ENCODE measurements at places on chromosomes 1 and 21.

GRCh38 chr1:15139654-15140350 lies 13.7 kb upstream of the TMEM51 start:
- no peak for DNase-seq

- no peak for DNase-seq
These were observed 26.1 kb upstream of the PSMG1 start for GRCh38 chr21:39209334-39209688.

GRCh38 chr1:205237526-205238484 lies 10.1 kb downstream of the TMCC2 start:
- DNase-seq, result no peak

DNA sequence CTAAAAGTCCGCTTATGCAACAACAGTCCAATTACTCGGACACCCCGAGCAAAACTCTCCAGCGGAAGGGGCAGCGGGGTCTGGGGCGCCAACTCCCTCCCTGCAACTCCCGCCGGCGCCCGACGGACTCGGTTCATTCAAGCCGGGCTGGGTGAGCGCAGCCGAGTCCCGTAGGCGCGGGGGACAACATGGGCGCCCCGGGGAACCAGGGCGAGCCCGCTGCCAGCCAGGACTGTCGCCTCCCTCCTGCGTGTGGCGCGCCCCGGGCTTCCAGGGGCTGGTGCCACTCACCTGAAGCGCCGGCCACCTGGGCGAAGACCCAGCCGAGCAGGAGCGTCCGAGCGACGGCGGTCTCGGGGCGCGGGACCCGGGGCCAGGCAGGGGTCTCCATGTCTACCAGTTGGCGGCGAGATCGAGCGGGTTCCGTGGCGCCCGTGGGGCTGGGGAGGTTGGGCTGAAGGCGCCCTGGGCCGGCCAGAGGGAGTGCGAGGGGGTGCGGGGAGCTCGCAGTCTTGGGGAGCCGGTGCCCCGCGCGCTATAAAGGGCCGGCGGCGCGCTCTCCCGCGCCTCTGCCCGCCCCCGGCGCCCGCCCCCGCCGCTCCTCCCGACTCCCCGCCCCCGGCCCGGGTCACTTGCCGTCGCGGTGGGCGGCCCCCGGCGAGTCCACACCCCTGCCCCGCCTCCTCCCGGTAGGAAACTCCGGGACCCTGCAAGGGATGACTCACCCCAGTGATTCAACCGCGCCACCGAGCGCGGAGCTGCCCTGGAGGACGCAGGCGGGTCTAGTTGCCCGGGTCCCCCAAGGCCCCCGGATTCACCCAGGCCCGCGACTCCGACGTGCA lies at the start of gene F3:
Gene F3 (minus strand): TSS at position 514 of the 842 bp plus-strand sequence. CDS start 123 bp downstream, at position 391.
- DNase-seq, result peak; percentile 3

- no peak for DNase-seq
These were observed 35.7 kb downstream of the TTC39A start for GRCh38 chr1:51294566-51295184.

- DNase-seq, result no peak
These were observed 14.5 kb downstream of the AXDND1 start for GRCh38 chr1:179380299-179380698.

DNA sequence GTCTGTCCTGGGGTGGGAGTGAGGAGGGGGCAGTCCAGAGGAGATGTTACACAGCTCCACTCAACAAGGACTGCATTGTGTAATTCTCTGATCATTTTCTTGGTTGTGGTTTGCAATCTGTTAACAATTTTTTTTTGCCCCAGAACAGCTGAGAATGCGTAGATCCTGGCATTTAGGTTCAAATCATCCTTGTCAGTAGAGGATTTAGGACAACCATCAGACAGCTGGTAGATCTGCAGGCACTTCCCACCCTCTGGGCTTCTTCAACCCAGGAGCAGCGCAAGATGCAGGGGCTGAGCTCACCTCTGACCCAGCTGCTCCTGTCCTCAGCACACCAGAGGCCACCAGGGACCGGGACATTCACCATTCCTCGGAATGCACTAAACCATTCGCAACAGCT lies 13.5 kb downstream of the BCAR3 start:
- no peak for DNase-seq

DNA sequence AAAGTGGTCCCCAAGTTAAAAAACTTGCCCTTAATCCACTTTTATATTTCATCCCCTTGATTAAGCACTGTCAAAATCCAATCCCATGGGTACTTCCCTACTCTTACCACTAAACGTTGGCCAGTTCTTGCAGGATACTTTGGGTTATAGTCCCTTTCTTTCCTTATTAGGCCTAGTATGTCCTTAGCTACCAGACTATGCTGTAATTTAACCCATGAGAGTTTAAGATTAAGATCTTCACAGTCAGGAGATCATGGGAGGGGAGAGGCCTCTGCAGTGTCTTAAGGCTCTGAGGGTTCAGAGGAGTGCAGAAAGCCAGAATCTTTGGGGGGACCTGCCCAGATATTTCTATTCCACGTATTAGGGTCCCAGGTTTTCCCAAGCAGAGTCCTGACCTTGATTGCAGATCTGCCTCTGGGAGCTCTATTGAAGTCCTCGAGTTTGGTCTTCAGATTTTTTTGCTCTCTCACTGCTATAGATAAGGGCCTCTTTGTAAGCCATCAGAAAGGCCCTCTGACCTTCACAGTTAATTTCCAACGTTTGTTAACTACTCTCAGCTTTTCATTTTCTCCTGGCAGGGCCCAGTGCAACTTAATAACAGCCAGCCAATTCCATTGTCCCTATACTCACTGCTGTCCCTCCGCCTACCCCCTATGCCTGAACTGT lies 9.0 kb upstream of the CGN start:
- DNase-seq, result no peak

DNA sequence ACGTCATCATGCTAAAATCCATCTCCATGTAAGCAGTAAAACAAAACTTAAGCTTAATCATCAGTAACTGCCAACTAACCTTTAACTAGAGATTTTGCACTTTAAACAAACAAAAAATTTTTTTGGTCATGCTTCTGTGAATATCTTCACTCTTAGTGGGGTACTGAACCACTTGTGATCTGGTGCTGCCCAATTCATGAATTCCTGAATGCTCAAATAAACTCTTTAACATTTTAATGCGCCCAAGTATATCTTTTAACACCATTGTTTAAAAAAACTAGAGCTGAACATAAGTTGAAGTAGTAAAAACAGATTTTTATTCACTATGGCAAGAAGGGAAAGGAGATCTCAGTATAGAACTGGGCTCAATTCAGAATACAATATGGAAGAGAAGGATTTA lies 196.9 kb upstream of the USP24 start:
- no peak for DNase-seq

GRCh38 chr1:153583976-153584375 lies 18.3 kb upstream of the S100A2 start:
- no peak for DNase-seq

DNA sequence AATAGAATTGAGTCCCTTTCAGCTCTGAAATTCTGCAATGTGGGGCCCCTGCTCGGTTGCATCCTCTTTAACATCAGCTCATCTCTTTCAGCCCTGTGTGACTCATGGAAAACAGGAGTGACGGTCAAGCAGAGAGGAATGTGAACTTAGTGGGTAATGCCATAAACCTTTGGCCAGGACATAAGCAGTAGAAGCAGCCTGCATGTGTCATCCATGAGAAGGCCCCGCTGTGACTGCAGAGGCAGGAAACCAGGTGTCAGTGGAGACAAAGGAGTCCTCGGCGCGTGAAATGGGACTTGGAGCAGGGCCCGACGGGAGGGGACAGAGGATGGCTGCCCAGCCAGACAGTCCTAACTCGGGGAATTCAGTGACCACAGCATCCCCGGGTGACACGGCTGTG lies 21.1 kb upstream of the EPHB2 start:
- DNase-seq, result no peak

DNA sequence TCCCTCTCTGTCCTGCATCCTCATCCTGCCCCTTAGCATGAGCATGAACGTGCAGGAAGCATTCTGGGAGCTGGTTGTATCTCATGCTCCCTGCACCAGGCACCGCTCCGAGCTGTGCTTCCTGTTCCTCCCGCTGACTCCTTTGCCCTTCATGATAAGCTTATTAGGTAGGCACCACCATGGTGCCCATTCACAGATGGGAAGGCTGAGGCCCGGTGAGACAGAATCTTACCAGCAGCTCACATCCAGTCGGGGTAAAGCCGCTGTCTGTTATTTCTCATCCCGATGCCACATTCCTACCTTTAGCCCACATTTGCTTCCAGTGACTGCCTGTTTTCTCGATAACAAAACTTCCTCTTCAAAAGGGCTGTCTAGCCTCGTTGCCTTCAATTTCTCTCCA lies 7.3 kb downstream of the MIIP start:
- DNase-seq, result no peak

DNA sequence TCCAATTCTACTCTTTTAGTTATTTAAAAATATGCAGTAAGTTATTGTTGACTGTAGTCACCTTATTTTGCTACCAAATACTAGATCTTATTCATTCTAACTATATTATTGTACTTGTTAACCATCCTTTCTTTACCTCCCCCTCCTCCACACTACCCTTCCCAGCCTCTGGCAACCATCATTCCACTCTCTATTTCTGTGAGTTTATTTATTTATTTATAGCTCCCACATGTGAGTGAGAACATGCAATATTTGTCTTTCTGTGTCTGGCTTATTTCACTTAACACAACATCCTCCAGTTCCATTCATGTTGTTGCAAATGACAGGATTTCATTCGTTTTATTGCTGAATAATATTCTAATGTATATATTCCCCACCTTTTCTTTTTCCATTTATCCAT lies 115.8 kb downstream of the TSEN15 start:
- DNase-seq, result no peak

- DNase-seq, result no peak
These were observed 66.2 kb upstream of the PALMD start for GRCh38 chr1:99579691-99580172.

GRCh38 chr1:30816211-30817076 lies 58.9 kb upstream of the LAPTM5 start:
- DNase-seq, result no peak

GRCh38 chr1:47013293-47013692 lies 10.2 kb upstream of the CYP4X1 start:
- no peak for DNase-seq

GRCh38 chr21:16571594-16571993 lies 841.8 kb downstream of the USP25 start:
- DNase-seq, result no peak

GRCh38 chr1:228781161-228781808 lies 46.0 kb downstream of the RHOU start:
- DNase-seq, result no peak

DNA sequence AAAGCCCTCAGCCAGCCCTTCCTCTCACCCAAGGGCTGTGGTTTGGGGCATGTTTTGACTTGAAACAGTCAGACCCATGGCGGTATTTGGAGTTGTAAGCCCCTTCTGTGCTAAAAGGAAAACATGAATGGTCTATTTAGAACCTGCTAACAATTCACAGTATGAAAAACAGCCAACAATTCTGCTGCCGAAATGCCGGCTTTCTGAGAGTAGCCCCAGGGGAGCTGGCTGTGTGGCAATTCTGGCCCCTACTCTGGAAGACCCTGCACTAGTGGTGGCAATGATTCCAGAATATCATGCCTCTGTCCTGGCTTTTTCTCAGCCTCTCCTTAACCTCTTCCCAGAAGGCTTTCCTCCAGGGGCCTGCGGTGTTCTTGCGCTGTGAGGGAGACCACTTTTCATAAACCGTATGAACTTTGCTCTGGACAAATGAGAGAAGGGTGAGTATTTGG lies 118.7 kb downstream of the EDEM3 start:
- no peak for DNase-seq

GRCh38 chr1:114753143-114753542 lies 4.6 kb downstream of the CSDE1 start:
- no peak for DNase-seq

All from naive B cell (primary cell).